Stimulated activated CD8-positive, alpha-beta memory T cell treated with anti-CD3 and anti-CD28 coated beads, Interleukin-15, amount 100 ng/mL, for 24 hours (primary cell): ENCODE measurements at places on chromosomes 5 and 9.
A peak's percentile ranks its signal among the peaks of the same experiment; 100 is the strongest.

GRCh38 chr5:11319836-11320580, 559.0 kb upstream of the DAP start:
- DNase-seq, result no peak

DNA sequence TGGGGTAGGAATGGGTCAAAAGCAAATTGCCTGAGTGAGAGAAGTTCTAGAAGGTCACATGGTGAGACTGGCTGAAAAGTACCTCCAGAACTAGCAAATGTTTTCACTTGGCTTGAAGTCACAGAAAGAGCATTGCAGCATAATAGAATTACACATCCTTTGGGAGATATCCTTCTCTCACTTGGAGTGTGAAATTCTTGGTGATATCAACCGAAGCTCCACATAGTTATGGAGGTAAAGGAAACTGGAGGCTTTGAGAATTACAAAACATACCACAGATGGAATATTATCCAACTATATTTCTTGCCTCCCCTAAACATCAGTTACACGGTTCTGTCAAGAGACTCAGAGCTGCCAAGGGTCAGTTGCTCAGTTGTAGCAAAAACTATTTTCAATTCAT, 182.4 kb downstream of the SEMA5A start:
- DNase-seq, result no peak

GRCh38 chr5:73705364-73705763, 79.4 kb downstream of the ARHGEF28 start:
- no peak for DNase-seq

DNA sequence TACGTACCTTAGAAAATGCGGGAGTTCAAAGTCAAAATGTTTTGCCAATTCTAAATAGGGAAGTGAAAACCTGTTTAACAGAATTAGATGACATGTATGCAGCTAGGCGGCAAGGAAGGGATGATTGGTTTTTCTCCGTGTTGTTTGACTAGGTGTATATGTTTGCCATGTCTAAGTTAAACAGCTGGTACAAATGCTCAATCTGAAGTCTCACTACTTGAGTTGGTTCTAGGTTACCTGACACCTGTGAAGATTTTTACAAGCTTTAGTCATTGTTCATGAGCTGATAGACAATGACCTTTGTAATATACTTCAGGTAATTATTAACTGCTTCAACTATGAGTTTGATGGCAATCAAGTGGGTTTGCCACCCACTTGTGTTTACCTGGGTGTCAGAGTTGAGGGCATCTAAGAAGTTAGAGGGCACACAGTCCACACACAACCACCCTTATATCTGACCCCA, 74.3 kb downstream of the SLC44A1 start:
- DNase-seq, result no peak

- DNase-seq, result no peak
Observed at GRCh38 chr5:111742177-111742994, 14.6 kb downstream of the NREP start.

GRCh38 chr9:131397100-131397790, 3.4 kb downstream of the PRRC2B start:
- DNase-seq, result no peak

GRCh38 chr5:67964619-67965018, 250.9 kb upstream of the PIK3R1 start:
- DNase-seq, result no peak

DNA sequence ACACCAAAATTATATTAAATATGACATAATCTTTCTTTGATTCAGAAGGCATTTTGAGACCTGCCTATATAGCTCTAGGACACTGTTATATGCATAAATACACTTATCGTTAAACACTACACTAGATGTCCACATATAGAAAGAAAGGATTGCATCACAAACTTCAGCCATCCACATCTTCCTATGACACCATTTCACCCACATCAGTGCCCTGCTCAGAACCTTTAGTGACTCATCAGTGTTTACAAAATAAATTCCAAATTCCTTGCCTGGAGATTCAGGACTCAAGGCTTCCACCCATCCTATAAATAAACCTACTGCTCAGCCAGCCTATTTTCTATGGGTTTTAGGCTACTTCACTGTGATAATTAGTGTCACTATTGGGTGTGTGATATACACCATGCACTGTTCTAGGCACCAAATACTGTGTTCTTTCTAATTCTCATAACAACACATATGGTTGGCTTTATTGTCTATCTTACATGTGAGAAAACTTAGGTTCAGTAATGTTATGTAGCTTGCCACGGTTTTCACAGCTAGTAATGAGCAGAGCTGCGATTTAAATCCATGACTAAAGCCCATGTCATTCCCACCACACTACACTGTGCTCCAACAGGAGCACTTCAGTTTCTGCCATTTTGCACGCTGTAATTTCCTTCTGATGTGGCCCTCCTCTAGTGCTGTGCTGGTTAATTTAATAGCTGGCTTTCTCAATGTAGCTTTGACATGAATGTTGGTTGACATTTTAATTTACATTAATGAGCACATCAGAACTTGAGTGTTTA, 103.3 kb downstream of the SREK1 start:
- DNase-seq, result no peak

DNA sequence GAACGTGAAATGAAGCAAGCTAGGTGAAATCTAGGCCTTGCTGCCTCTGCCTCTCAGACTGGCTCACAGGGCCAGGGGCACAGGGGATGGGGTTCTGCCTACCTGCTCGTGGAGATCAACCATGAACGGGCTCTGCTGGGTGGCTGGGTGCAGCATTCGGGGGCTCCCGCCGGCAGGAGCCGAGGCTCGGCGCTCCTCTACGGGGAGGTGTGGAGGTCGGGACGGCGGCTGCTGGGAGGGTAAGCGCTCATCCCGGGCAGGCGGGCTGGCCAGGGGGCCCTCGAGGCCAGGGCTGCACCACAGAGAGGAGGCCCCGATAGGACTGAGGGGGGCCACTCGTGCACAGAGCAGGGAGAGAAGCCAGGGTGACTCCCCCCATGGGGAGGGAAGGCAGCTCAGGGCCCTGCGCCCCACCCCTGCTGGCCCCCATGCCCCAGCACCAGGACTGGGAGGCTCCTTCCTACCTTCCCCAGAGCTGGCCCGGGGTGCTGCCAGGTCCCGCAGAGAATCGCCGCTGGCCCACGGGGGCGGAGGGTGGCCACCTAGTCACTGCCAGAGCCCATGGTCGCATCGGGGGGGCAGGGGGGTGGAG, 5.2 kb downstream of the RNF44 start:
- DNase-seq, result no peak

DNA sequence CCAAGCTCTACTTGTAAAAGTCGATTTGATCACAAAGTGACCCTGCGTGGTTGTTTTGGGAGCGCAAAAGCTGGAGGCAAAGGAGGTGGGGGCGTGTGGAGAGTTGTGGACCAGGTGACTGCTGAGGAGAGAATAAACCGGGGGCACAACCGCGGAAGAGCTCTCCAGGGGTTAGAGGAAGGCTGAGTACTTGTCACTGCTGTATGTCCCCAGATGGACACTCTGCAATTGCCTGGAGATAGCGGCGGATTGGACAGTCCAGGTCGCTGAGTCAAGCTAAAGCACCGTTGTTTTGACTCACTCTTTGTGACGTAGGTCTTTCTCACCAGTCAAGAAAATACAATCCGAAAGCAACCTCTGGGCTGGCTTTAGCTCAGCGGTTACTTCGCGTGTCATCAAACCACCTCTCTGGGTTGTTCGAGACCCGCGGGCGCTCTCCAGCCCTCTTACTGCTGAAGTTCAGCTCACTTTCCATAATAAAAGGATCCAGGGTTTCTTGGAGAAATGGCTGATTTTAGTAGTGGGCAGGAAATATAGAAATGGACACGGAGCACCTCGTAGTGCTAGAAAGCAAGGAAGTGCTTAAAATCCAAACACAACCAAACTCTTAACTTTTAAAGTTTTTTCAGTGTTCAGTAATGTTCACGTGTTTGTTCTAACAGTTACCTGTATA, 25.7 kb downstream of the ZMAT2 start:
- peak; percentile 64 for DNase-seq

DNA sequence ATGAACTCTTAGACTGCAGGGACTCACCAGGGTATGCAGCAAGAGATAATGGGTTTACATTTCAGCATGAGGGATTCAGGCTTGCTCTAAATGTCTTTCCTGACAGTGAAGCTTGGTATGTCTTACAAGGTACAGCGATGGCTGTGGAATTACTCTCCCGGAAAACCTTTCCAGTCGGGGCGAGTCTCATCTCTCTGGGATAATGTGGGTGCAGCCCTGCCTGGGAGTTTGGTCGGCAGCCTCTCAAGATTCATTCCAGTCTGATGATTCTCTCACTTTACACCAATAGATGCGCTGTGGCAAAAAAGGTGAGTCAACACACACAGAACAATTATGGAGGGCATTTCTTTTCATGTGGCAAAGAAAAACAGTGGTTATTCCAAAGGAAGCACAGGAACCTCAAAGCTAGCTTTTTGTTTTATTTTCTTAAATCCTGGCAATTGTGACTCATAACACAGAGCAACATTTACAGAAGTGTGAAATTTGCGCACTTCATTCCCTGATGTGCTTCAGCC, 190.3 kb downstream of the DCP2 start:
- DNase-seq, result no peak

- DNase-seq, result no peak
Observed at GRCh38 chr9:113631137-113631765, 167.7 kb downstream of the RGS3 start.

DNA sequence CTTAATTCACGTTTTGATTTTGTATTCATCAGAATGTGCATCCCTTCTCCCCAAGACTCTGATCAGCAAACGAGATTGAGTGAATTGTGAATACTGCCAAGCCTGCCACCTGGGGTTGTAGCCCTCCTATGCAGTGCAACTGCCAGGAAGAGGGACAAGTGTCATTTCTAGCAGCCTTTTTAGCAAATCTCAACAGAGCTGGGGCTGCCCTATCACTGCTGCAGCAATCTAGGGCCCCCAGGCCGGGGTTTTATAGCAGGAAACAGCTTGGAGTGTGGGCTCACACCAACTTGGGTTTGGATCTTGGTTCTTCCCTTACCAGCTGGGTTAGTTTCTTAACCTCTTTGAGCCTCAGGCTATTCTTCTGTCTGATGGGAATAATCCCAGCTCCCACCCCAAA, 4.0 kb downstream of the CSF1R start:
- no peak for DNase-seq

- DNase-seq, result no peak
Observed at GRCh38 chr9:35660966-35661415, 2.9 kb downstream of the CCDC107 start.

- DNase-seq, result no peak
Observed at GRCh38 chr5:9852671-9853070, 222.5 kb upstream of the TAS2R1 start.

GRCh38 chr5:97043511-97043910, 98.9 kb downstream of the LIX1 start:
- DNase-seq, result no peak

DNA sequence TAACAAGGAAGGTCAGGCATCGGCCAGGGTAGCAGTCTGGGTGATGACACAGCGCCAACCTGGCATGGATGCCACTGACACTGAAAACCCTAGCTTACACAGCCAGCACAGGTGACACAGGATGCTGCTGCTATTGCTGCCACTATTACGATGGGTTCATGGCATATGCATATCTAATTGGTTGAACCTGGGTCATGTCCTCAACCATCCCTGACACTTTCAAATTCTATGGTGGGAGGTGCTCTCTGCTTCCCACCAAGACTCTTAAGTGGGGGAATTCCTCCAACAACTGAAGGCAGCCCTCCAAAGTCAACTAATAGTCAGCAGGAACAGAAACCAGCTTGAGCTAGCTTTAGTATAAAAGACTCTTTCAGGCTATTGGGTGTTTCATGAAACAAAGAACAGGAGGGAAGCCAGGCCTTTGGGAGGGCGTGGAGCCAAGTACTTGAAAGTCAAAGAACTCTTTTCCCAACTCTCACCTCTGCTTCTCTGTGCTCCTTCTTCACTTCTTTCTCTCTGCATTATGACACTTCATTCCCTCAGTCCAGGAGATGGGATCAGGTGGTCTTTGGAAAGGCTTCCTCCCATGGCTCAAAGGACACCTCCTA, 21.3 kb downstream of the PTTG1 start:
- DNase-seq, result no peak

DNA sequence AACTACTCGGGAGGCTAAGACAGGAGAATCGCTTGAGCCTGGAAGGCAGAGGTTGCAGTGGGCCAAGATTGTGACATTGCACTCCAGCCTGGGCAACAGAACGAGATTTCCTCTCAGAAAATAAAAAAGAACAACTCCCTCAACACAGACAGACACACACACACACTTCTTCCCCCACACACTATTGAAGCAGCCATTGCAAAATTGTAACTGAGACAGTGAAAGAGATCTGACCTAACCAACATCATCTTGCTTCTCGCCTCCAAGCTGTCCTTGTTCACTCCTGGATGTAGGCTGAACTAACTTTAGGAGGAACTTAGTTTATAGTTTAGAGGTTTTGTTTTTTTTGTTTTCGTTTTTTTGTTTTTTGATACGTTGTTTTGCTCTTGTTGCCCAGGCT, 13.0 kb upstream of the PLIN2 start:
- DNase-seq, result no peak

- no peak for DNase-seq
Observed at GRCh38 chr5:149549461-149550267, 1.6 kb downstream of the CSNK1A1 start.

GRCh38 chr5:163894645-163895044, 389.2 kb downstream of the MAT2B start:
- DNase-seq, result no peak

DNA sequence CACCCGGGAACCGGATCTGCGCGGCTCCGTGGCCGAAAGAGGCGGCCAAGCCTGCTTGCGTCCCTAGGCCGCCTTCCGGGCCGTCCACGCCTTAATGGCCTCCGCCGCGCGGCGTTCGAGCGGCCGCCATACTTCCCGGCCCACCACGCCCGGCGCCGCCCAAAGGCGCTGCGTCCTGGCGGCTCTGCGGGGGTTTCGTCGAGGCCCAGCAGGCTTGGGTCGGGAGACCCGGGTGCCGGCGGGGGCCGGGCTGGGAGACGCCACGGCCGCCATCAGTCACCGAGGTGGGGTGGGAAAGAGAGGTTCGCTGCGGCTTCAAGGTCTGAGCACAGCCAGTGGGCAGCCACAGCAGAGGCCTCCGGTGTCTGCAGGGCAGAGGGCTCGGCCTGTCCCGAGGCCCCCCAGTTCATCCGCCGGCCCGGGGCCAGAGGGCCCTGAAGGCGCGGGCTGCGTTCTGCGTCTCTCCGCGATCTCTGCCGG, 545.8 kb upstream of the CDH10 start:
- no peak for DNase-seq

- no peak for DNase-seq
Observed at GRCh38 chr5:65760504-65761275, 38.7 kb downstream of the NLN start.

- no peak for DNase-seq
Observed at GRCh38 chr5:78893940-78894677, 91.0 kb downstream of the ARSB start.

DNA sequence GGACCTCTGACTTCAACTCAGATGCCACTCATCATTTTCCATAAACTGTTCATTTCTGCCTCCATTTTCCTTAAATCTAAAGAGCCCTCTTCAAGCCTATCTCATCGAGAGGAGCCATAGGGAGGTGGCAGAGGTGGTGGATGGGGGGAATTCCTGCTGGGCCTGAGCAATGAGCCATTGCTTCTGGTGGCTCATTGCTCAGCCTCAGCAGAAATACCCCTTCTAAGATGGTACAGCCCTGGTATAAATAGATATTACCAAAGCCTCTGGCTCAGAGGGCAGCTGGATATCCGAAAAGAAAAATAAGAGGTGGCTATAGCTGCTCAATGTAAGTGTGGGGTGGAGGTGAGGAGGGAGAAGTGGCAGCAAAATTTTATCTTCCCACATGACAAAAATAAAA, 313.5 kb downstream of the CAAP1 start:
- DNase-seq, result no peak
